ENCODE measurements at places on chromosomes 12 and 14.

GRCh38 chr12:3032161-3032560 lies 45.0 kb upstream of the TSPAN9 start:
- DNase-seq, result no peak

DNA sequence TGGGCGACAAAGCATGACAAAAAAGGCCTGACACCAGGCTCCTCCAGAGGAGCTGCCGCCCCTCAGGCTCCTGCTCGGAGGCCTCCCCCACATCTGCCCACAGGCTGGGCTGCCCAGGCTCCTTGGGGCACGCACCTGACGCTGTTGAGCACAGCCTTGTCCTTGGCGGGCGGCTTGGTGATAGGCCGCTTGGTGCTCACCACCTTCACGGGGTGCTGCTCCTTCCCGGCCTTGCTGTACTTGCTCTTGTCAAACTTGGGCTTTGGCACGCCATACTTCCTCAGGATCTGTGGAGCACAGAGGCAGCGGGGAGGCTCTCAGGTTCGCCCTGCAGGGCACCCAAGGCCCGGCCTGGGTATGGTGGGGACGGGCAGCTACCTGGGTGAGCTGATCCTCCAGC lies 53.4 kb downstream of the TRAFD1 start:
- no peak for DNase-seq

GRCh38 chr14:105322791-105323556 lies 8.4 kb downstream of the PACS2 start:
- DNase-seq, result no peak

DNA sequence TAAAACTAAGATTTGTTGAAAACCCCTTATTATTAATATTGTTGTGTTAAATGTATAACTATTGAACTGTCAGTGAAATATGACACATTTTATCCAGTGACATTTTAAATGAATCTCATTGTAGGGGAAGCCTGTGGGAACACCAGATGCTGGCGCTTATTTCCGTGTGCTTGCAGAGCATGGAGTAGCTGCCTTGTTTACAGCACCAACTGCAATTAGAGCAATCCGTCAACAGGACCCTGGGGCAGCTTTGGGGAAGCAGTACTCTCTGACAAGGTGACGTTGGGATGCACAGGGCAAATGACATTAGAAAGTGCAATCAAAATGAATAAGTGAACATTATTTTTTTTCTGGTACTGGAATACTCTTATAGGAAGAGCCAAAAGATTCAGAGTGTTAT lies 96.8 kb downstream of the ACSS3 start:
- DNase-seq, result no peak

- no peak for DNase-seq
Measured at GRCh38 chr12:18439541-18439940, 178.2 kb downstream of the PIK3C2G start.

DNA sequence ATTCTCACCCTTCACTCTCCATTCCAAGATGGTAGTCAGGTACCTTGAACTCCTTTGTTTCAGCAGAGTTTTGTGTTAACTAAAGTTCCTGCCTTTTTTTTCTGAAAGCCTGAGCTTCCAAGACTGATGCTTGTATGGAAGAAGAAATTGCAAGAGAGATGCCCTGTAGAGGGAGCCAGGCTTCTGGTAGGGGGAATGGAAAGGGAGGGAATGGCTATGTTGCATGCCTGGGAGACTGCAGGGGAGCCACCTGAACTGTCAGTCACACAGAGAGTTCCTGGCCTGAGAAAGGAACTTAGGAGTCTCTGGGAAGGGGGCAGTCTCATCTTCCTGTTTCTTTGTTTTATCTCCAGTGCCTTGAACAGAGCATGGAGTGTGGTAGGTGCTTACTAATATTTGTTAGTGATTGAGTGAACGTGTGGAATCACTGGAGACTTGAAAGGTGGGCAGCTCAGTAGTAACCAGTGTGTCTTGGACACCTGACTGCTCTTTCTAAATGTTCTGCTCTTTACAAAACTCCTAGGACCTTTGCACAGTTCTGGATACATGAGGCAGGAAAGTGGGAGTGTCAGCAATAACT lies 132.2 kb downstream of the ANO4 start:
- no peak for DNase-seq

GRCh38 chr14:72902801-72903530 lies 9.1 kb upstream of the DPF3 start:
- DNase-seq, result no peak

- DNase-seq, result no peak
Measured at GRCh38 chr12:28355161-28355560, 164.9 kb downstream of the CCDC91 start.

DNA sequence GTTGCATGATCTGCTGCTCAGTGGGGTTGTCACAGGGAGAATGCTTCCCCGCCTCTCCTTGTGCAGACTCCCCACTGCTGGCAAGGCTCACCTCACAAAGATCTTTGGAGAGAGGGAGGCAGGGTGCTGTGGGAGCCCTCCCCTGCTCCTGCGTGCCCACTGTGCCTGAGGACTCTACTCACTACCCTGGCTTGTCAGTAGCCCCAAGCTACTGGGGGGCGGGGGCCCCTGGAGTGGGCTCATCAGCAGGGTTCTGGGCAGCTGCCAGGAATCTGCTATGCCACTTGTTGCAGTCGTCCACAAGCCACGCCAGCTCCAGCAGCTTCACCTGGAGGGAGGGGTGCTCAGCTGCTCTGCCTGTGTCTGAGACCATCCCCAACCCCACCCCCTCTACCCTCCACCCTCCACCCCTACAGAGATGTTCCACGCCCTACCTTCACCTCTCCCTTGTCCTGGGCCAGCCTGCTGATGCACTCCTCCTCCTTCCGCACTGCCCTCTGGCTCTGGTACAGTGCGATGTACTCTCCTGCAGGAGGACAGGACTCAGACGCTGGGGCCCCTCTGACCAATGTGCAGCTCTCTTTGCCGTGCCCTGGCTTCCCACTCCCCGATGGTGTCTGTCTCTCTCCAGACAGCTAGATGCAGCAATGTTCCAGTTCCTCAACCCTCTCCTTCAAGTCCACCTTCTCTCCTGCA lies 14.2 kb upstream of the BLTP3B start:
- DNase-seq, result no peak

GRCh38 chr12:38903596-38903995 lies 1.8 kb downstream of the CPNE8 start:
- DNase-seq, result no peak

DNA sequence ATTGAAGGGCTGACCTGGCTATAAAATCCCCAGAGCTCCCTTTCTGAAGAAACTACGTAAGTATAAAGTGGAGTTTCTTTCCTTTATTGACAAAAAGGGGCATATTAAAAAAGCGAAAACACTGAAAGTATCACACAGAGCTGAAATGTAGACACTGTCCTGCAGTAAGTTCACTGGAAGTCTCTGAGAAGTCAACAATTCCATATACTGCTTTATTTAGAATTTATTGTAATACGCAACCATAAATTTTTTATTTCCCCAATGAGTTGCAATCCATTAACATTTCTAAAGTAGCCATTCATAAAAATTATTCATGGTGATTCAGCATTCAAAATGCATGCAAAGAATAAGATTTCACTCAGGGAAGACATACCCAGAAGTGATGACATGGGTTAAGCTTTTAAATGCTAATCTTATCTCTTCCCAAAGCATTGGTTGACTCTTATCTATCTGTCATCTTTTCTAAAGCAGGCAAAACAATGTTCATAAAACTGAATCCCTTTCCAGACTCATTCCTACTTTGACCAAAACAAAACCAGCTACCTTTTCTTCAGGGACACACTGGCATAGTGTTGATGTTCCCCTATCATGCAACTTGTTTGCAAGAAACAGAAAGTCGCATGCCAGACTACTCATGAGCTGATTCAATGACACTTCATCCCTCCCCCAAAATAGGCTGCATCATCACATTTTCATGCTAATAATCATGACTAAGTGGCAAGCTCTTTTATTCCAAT lies 17.3 kb downstream of the KITLG start:
- DNase-seq, result no peak

GRCh38 chr14:55800156-55800785 lies 220.3 kb downstream of the KTN1 start:
- DNase-seq, result no peak

DNA sequence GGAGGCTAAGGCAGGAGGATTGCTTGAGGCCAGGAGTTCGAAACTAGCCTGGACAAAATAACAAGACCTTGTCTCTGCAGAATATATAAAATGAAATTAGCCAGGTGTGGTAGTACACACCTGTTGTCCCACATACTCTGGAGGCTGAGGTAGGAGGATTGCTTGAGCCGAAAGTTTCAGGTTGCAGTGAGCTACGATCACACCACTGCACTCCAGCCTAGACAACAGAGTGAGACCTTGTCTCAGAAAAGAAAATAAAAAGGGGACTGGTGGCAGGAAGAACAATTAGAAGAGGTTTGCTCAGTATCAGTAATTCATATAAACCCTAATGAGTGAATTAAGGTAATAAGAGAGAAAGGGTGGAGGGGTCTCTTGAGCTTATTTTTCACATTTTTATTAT lies 8.0 kb downstream of the PSMA6 start:
- DNase-seq, result no peak

GRCh38 chr12:75756111-75756510 lies 244.7 kb upstream of the KRR1 start:
- no peak for DNase-seq

- no peak for DNase-seq
Measured at GRCh38 chr14:99100497-99101270, 171.3 kb downstream of the BCL11B start.

- no peak for DNase-seq
Measured at GRCh38 chr12:60874091-60874490, 1278.3 kb downstream of the SLC16A7 start.

DNA sequence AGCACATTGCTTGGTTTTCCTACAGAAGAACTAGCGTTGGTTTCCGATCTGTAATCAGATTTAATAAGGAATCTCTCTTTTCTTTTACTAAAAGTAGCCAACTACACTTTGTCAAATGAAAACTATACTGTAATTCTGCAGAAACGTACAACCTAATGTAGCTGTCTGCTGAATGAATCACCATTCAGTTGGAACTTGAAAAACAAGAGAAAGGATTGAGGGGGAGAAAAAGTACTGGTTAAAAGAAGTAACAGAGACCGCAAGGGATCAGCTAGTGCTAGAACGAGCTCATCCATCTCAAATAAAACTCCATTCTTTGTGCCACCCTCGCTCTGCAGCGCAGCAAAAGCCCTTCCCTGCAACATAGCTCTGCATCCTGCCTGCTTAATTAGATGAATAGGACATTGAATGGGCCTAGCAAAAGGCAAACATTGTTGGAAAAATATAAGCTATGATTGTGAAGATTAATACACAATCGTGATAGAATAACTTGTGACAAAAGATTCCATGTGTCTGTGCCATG lies 2.6 kb downstream of the GARIN2 start:
- DNase-seq, result no peak

All from GM20000 (cell line).